ENCODE measurements at places on chromosomes 12 and 14.

- DNase-seq, result peak; percentile 48
These were observed 557 bp downstream of the COPS7A start for GRCh38 chr12:6724409-6724797.

- DNase-seq, result no peak
These were observed 74.7 kb downstream of the DBX2 start for GRCh38 chr12:44976246-44976645.

- no peak for DNase-seq
These were observed 13.5 kb upstream of the SCFD1 start for GRCh38 chr14:30608533-30609006.

DNA sequence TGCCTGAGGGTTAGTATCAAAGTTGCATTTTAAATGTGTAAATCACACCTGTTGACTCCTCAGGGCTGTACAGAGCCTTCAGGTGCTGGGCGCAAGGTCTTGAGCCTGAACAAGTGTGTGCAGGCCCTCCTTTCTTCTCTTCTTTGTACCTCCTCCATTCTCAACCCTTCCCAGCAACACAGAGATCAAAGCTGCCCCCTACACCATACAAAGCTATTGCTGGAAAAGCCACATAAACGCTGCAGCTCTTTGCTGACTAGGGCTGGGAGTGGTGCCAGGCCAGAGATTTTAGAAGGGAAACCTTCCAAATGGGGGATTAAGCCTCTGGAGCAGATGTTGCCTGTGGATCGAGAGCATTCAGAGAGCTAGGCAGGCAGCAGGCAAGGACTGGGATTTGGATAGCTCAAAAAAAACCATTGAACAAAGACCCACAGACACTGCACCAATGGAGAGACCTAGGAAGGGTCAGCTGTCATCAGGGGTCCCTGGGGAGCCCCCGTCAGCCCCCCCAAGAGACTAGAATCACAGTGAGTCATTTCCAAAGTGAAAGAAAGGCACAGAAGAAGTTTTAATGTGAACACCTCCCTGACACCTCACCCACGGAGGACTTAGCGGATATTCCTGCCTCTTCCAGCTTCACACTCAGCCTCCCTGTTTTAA is 18.2 kb upstream of the SUSD6 start:
- no peak for DNase-seq

- DNase-seq, result no peak
These were observed 2.4 kb upstream of the KRT83 start for GRCh38 chr12:52323416-52324152.

DNA sequence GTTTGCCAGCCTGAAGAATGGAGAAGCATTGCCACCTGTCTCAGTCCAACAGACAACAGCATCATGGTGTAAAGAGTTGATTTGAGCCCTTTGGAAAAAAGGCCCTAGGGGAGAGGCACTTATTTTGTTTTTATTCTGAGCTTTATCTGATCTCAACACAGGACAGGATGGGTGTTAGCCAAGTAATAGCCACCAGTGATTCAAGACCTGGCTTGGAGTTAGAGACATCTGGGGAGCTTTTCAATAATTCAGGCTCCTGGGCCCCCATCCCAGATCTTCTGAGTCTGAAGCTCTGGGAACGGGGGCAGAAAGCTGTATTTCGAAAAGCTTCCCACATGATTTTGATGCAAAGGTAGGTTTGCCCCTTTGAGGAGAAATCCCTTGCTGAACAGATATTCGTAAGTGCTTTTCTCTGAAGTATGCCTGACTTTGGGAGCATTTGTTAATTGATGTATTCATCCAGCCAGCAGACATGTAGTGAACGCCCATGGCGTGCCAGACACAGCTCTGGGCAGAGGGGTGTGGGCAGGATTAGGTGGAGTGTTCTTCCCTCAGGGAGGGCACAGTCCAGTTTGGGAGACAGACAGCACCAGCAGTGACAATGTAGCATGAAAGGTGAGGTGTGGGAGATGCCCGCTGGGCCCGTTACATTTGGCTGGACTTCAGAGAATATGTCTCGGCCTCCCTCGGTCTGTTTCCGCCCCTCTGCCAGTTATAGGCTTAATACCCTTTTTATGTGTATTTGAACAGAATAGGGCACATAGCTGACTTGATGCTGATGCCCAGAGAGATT is 72.5 kb downstream of the TSPAN9 start:
- no peak for DNase-seq

GRCh38 chr12:53990311-53991076 is 5.5 kb downstream of the HOXC10 start:
- no peak for DNase-seq

GRCh38 chr12:62522984-62523383 is 56.4 kb downstream of the MON2 start:
- no peak for DNase-seq

GRCh38 chr14:93041830-93042229 is 73.9 kb downstream of the ITPK1 start:
- DNase-seq, result no peak

GRCh38 chr14:30016002-30016401 is 88.4 kb upstream of the PRKD1 start:
- DNase-seq, result no peak

DNA sequence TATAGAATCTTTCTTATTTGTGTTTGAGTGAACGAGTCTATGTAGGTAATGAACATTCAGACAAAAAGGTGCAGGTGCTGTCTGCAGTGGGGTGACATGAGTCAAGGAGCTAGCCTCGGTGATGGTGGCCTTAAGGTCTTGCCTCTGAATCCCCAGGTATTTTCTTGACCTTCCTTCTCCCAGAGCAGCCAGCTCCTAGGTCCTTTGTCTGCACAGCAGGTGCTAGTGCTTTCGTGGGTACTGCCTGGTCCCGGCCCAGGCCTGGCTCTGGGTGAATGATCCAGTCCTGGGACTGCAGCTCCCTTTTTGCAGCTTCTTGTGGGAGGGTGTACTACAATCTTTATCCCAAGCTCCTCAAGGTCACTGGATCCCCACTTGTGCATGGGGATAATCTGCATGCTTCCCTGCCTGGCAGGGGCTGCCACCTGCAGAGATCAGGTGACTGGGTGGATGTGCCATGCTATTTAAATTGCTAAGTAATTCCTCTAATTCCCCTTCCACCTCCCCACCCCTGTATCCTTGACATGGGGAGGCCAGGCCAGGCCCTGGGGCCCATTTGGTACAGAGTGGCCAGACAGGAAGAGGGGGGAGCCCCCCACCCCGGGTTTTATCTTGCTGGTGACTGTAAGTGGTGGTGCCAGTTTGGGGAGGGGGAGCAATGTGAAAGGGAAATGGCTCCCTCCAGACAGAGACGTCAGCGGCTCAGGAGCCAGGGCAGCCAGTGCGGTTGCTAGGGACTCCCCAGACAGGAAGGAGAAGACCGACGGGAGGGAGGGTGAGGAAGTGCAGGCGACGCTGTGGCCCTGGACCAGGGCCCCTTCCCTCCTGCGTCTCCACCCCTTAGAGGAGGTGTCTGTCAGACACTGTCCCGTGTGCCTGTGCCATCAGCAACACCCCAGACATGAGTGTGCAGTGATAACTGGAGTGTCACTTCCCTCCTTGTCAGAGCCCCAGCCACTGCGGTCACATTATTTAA is 6.7 kb downstream of the VASH1 start:
- DNase-seq, result peak; percentile 23

- DNase-seq, result no peak
These were observed 11.2 kb upstream of the EML1 start for GRCh38 chr14:99781853-99782610.

- no peak for DNase-seq
These were observed 165.9 kb downstream of the TMTC3 start for GRCh38 chr12:88307961-88308360.
